ELF-1 (cell line): ENCODE measurements at places on chromosomes 2 and 18.

DNA sequence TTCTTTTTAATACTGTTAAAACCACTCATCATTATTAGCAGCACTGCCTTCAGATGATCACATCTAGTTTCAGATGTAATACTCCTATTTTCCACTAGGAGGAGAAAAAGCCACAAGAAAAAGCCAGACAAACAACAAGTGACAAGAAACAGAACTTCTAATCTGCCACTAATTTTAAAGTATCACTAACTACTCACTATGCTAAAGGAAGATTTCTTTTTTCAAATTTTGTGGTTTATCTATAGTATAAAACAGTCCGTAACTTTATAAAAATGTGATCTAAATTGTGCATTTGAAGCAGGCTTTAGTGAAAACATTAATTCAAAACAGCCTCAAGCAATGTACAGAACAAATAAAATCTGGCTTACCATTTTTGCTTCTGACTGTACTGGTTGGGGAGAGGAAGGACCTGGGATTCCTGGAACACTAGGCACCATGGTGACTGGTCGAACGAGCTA lies 56.8 kb downstream of the ATF2 start:
- DNase-seq, result no peak

- no peak for DNase-seq
Measured at GRCh38 chr2:239339726-239340601, 60.9 kb downstream of the HDAC4 start.

DNA sequence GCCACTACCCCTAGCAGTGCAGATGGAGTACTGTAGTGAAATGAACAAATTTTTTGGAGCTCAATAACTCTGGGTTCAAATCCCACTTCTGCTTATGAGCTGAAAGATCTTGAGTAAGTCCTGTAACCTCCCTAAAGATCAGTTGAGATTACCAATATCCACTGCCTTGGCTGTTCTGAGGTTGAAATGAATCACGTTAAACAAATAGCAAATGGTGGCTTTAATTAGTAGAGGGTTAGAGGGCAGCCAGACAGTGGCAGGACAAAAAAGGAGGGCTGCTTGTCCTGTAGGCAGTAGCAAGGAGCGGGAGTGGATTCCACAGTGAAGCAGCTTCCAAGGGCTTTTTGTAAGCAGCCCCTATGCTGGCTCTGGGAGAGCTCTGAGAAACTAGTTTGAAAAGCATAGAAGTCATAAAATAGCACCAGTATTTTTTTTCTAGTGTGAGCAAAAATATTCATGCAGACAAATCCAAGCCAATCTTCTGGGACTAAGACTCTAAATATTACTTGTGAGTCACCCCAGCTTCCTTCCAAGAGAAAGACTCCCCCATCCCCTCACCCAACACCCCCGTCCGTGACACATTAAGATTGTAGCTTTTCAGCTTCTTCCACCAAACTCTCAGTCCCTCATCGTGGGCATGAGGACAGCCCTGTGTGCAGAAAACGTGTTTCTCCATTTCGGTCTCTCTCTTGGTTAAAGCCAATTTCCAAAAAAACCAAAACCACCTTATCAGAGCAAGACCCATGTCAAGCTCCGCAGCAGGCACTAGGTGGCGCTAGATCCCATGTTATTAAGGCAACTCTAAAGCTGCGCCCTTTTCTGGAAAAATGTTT lies 123.5 kb upstream of the LGALSL start:
- DNase-seq, result peak; percentile 86

- DNase-seq, result no peak
Measured at GRCh38 chr18:64639536-64639935, 490.6 kb upstream of the LINC00305 start.

DNA sequence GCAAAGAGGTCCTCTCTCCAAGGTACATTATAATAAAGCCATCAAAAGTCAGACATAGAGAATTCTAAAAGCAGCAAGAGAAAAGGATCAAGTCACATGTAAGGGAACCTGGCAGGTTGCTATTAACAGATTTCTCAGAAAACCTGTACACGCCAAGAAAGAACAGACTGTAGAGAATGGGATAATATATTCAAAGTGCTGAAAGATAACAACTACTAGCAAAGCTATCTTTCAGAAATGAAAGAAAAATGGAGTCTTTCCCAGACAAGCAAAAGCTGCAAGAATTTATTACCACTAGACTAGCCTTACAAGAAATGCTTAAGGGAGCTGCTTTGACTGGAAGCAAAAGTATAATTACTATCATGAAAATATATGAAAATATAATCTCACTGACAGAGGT lies 81.5 kb downstream of the PTPN2 start:
- DNase-seq, result no peak

DNA sequence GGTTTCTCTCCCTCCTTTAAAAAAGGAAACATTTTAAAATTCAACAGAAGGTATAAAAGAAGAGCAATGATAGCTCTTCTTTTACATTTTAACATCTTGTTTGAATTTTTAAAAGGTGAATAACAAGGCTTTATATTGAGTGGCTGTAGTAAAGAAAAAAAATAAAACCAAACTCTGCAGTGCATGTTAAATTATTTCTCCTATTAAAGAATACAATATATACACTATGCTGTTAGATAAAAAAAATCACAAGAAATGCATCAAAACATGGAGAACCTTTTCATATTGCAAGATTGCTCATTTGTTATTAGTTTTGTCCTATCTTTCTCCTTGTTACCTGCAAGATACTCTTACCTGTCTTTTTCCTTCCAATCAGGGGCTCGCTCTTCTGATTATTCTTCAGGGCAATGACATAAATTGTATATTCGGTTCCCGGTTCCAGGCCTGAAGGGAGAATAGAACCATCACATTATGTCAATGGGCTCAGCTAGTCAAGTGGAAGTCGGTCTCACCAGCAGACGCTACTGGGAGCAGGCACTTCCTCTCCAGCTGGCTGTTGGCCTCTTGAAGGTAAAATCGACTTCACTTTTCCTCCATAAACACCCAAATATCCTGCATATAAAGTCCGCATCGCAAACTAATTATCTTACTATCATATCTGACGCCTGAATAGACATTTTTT lies 61.2 kb downstream of the ATIC start:
- no peak for DNase-seq

DNA sequence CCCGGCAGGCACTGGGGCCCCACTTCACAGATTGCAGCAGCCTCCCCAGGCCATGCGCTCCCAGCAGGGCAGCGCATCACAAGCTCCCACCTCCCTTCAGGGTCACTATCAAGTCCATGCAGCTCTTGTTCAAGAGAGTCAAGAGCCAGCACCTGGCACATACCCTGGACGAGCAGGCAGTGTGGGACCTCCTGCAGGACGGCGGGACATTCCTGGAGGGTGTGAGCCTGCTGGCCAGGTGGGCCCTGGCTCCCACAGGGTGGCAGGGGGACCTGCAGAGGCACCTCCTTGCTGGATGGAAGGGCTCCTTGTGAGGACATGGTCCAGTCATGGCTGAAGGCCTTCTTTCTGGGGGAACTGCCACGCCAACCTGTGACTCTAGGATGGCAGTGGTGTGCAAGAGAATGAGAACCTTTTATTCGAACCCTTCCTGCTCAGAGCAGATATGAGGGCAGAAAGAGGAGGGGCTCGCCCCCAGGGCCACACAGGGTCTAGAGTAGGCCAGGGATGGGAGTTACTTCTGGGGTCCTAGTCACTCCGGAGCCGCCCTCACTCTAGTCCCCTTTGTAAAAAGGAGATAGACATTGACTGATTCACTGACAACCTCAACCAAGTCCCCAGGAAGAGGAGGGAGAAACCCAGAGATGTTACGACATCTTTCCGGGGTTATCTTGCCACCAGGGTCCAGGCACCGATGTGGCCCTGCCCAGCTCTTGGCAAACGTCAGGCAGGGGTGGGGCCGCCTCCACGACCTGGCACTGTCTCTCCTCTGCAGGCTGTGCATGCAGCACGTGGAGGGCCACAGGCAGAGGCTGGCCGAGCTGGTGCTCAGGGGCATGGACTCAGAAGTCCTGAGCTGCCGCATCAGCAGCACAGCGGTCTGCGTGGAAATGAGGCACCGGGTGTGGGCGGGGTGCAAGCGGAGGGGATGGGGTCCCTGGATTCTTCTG lies 31.3 kb downstream of the HJURP start:
- DNase-seq, result no peak

DNA sequence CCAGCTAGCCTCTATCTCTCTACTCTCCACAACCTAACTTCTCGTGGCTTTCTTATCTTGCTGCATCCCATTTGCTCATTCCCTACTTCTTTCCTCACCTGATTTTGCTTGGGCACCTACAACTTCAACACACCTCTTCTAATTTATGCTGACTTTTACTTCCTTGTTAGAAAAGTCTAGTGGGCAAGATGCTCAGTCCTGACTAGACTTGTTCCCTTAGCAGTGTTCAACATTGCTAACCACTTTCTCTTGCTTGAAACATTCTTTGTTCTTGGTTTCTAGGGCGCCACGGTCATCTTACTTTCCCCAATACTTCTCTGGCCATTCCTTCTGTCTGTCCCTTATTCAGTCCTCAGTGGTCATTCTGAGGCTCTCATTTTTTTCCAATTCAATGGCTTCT lies 454.7 kb upstream of the CWC22 start:
- no peak for DNase-seq

- DNase-seq, result no peak
Measured at GRCh38 chr2:240927390-240927781, 21.2 kb downstream of the CROCC2 start.

DNA sequence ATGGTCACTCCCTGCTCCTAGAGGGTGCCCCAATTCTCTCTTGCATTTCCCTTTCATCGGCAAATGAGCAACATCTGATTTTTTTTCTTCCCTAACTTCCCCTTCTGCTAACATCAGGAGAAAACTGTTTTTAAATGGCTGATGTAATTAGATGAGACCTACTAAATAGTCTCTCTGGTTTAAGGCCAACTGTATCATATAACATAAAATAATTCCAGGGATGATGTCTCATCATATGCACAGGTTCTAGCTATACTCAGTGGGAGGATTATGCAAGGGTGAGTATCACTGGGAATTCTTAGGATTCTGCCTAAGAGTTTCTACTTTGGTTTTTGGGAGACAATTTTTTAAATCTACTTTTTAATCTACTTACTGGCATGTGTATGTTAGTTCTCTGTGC lies 193.4 kb downstream of the PARD3B start:
- DNase-seq, result no peak

- peak; percentile 62 for DNase-seq
Measured at GRCh38 chr2:232521959-232522622, 1.9 kb downstream of the PRSS56 start.

DNA sequence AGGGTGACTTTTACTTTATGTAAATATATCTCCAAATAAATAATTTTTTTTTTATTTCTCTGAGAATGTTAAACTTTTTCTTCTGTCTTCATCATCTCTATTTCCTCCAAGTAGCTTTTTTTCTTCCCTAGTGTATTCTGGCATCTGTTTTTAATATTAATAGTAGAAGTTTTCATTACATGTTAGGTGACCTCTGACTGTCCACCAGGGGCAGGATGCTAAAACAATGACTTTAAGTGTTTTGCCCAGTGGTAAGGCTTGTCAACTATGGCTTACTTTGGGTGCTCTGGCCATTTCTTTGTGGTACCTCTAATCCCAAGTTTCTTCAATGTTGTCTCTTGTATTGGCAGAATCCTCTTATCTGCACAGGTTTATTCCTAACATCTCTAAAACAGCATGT lies 127.1 kb downstream of the SRBD1 start:
- DNase-seq, result no peak

- DNase-seq, result no peak
Measured at GRCh38 chr18:55264108-55264507, 304.8 kb upstream of the CCDC68 start.

DNA sequence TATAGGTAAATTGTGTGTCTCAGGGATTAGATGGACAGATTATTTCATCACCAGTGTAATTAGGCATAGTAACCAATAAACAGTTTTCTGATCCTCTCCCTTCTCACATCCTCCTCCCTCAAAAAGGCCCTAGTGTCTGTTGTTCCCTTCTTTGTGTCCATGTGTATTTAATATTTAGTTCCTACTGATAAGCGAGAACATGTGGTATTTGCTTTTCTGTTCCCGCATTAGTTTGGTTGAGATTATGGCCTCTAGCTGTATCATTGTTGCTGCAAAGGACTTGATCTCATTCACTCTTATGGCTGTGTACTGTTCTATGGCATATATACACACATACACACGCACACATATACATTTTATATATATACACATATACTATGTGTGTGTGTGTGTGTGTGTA lies 866.2 kb downstream of the CCDC85A start:
- DNase-seq, result no peak

- DNase-seq, result no peak
Measured at GRCh38 chr2:241739651-241740050, 5.2 kb downstream of the D2HGDH start.

DNA sequence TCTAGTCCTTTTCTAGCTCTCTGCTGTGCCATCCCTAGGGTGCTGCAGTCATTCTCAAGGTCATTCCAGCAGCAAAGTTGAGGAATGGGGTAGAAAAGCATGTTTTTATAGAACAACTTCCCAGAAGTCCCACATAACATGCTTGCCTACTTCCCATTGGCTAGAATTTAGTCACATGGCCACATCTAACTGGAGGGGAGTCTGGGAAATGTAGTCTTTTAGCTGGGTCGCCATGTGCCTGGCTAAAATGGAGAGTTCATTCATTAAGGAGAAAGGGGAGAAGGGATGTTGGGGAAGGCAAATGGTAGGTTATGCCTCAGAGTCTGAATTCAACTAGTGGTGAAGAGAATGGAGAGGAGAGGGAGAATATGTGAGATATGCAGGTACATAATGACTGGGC lies 85.7 kb downstream of the SLC4A3 start:
- DNase-seq, result no peak

DNA sequence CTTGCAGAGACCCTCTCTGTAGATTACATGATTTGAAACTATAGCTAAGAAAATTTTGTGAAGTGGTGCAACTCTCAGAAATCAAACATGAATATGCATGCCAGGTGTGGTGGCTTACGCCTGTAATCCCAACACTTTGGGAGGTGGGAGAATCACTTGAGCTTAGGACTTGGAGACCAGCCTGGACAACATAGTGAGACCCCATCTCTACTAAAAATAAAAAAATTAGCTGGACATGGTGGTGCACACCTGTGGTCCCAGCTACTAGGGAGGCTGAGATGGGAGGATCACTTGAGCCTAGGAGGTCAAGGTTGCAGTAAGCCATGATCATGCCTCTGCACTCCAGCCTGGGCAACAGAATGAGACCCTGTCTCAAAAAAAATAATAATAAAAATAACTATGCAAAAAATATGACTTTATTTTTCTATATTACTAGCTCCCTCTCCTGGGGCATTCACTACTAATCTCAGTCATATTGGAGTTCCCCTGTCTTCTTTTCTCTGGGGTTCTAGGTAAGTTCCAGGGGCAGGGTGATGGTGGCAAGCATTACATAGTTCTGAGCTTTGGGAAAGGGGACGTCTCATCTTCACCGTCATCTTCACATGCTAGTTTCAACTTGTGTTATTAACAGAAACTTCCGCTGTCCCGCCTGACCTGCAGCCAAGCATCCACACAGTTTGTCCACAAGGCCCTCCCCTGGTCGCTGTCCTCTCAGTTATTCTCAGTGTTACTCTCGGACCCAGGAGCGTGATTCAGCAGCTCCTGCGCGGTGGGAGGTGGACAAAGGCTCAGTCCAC lies 96.8 kb upstream of the MBOAT2 start:
- DNase-seq, result no peak

GRCh38 chr2:215748446-215748845 lies 264.9 kb downstream of the MREG start:
- DNase-seq, result no peak

- peak; percentile 12 for DNase-seq
Measured at GRCh38 chr2:209613649-209614305, 157.9 kb upstream of the UNC80 start.
